CD4-positive, alpha-beta T cell treated with Interleukin-1 beta for 1 hour (primary cell): ENCODE measurements at places on chromosomes 3 and 15.

GRCh38 chr3:119647843-119648575, 12.4 kb downstream of the POPDC2 start:
- DNase-seq = no peak

GRCh38 chr3:138374573-138375134, 26.3 kb downstream of the MRAS start:
- DNase-seq = no peak

- DNase-seq = no peak
These were observed 224.0 kb downstream of the GREM1 start for GRCh38 chr15:32941823-32942222.

GRCh38 chr3:194031349-194031748, 104.6 kb upstream of the HES1 start:
- DNase-seq = no peak

- no peak for DNase-seq
These were observed 658.3 kb downstream of the TUSC7 start for GRCh38 chr3:117367861-117368260.

DNA sequence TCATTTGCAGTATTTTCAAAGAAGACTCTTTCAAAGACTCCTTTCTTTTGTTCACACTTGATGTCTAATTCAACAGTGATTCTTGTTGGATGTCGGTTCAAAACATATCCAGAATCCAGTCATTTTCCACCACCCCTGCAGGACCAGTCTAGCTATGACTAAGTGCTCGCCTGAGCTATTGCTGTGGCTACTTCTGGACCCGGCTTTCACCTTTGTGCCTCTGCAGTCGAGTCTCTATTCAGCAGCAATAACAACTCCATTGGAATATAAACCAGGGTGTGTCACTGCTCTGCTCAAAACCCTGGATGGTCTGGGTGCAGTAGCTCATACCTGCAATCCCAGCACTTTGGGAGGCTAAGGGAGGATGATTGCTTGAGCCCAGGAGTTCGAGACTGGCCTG, 55.0 kb downstream of the PRICKLE2 start:
- no peak for DNase-seq

DNA sequence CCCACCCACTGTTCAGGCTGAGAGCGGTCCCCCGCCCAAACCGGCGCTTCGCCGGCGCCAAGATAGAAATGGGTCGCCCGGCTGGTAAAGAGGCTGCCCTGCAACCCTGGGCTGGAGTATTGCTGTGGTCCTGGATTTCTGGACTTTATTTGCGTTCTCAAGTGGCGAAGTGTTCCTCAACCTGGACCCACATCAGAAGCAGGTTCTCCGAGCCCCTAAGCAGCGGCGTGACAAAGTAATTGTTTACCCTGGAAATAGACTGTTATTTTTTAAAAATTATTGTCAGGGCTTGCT, 481 bp upstream of the DYNC1LI1 start:
- DNase-seq = no peak

DNA sequence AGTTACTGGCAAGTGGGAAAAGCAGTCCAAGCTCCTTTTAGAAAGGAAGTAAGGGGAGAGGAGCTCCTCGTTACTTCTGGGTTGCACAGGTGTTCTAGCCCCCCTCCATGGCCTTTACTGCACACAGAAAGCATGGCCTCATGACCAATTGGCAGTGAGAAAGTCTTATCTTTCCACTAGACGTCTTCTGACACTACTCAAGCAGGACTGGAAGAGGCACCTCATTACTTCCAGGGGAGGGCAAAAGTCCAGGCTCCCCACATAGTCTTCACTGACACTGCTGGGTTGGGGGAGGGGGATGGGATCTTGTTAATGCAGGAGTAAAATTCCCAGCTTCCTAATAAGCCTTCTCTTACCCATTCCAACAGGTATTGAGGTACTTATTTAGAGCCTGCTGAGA, 27.6 kb upstream of the TM2D3 start:
- no peak for DNase-seq

- DNase-seq = no peak
These were observed 141.7 kb downstream of the RPLP1 start for GRCh38 chr15:69593981-69594966.

DNA sequence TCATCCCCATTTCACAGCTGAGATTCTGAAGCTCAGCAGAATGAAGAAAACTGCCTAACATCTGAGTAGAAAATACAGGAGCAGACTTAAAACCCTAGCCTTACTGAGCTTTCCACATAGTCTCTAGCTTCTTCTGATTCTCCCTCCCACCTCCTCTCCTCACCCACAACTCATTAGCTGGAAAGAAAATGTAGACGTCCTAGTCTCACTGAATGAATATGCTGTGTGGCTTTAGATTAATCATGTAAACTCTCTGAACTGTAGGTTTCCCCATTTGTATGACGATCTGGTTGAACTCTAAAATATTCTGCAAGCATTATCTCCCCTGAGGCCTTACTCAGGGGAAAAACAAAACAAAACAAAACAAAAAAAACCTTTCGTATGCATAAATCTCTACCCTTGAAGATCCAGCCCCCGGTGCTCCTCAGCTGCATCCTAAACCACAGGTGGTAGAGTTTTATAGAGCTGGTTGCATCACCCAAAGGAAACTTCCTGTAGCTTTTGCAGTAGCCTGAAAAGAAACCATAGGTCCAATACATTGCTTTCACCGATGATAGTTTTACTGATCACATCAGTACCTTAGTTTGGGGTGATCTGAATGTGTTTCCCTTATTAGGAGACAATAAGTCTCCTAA, 40.6 kb downstream of the FOXB1 start:
- no peak for DNase-seq

- DNase-seq = peak; percentile 69
These were observed 1.8 kb downstream of the ITIH1 start for GRCh38 chr3:52779011-52779836.

- DNase-seq = no peak
These were observed 288.9 kb upstream of the C2CD4B start for GRCh38 chr15:62453981-62454380.

DNA sequence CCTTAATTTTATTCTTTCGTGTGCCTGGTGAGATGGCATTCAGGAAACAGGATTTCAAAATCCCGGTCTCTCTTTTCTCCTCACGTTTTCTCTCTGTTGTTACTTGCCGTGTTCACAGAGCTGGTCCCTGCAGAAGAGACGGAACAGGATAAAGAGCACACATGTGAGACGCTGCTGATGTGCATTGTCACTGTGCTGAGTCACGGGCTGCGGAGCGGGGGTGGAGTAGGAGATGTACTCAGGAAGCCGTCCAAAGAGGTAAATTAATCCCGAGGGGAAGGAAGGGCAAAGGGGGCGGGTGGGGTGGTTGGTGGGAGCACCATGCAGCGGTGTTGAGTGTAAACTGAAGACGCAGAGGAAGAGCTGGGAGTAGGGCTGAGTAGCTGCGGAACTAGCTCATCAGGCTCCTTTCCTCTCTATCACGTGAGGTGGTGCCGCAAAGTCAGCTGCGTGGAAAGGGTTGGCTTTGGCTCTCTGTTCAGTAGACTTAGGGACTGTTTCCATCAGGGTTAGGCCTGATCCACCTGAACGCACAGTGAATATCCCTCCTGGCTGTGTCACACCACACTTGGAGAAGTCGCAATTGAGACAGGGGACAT, 164.8 kb upstream of the BHLHE40 start:
- no peak for DNase-seq

- DNase-seq = no peak
These were observed 156.9 kb downstream of the MEX3B start for GRCh38 chr15:81888748-81889484.
